ENCODE measurements at places on chromosomes 6 and 20.

DNA sequence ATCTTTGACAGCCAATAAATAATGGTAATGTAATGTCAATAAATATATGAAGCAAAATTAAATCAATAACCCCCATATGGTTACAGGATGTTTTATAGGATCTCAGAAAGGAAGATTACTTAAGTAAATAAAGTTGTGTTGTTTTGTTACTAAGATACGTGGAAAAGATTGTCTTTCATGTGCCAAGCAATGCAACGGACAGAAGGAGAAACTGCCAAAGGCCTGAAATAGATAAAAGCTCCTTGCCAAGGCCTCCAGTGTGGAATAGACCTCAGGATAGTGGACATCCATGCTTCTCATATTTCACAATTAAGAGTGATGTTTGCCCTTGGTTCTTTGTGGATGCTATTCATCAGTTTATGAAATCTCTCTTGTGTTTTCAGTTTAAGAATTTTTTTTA, 16.4 kb upstream of the FNDC1 start:
- no peak for DNase-seq

GRCh38 chr6:159217595-159218275, 48.5 kb downstream of the FNDC1 start:
- no peak for DNase-seq

GRCh38 chr6:135088818-135089809, 34.5 kb upstream of the HBS1L start:
- DNase-seq, result no peak

- DNase-seq, result no peak
Measured at GRCh38 chr20:20020908-20021307, 3.7 kb downstream of the NAA20 start.

- DNase-seq, result no peak
Measured at GRCh38 chr20:64040231-64041039, 4.5 kb downstream of the C20orf204 start.

GRCh38 chr6:88808381-88808780, 155.0 kb downstream of the RNGTT start:
- DNase-seq, result no peak

GRCh38 chr6:65631711-65632110, 75.3 kb downstream of the EYS start:
- no peak for DNase-seq

DNA sequence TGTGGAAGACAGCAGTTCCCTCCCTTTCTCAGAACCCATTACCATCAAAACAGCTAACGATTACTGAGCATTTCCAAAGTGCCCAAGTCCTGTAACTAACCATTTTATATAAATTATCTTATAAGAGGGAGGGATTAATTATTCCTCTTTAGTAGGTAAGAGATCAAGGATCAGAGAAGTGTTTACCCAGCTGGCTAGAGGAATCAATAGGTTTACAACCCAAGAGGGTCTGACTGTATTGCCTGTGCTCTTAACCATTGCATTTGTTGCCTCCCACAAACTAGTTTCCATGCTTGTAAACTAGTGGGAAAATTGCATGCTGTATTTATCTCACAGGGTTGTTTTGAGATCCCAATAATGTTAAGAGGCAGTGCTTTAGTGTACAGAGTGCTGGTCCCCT, 3.7 kb upstream of the DBNDD2 start:
- no peak for DNase-seq

DNA sequence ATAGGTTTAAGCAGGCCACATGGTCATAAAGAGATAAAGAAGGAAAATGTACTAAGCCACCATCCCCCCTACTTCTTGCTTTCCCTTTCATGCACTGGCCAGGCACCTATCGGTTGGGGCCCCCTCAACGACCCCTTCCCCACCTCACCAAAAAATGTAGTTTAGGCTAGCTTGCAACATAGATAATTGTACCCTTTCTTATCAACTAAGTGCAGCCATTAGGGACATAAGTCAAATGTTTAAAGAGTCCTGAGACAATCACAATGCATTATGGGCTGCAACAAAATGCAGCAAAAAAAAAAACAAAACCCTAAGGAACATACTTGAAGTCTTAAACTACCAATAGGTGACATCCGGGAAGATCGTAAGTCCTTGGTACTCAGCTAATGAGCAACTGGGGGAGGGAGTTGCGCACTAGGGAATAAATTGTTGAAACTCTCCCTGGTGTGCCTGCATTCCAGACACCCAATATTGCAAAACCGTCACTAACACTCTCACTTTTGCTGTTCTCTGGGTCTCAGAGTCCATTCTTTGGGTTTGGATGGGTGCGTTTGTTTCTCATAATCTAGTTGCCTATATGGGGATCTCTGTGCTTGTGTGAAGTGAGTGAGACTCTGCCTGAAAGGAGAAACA, 12.4 kb upstream of the HLA-G start:
- no peak for DNase-seq

DNA sequence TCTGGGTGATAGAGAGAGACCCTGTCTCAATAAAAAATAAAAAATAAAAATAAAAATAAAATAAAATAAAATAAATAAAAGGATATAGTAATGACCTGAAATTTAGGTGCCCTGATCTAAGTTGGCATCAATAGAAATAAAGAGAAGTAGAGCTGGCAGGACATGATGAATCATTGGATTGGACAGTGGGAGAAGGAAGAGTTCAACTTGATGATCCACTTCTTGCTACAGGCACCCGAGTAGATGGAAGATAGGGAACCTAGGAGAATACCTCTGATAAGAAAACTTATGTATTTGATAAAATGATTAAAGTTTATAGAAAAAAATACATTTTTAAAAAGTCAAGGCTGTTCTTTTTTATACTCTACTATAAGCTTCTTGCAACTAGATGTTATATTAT, 79.0 kb downstream of the ADTRP start:
- DNase-seq, result no peak

DNA sequence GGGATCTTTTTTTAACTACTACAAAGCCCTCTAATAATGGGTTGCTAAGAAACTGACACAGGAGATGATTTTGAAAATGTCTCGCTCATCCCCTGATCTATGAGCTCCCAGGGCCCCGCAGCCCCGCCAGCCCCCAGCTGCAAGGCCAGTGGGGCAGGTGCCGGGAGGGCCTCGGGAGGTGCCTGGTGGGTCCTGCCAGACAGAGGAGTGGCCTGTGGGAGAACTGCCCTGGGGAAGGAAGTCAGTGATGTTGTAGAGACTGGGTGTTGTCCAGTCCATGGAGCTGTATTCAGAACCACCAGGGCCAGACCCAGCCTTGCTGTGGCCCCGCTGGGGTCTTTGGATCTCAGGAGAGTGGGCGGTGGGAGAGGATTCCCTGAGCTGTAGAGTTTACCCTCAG, 258.7 kb downstream of the TAF4 start:
- DNase-seq, result no peak

GRCh38 chr6:87575423-87575822, 14.4 kb downstream of the RARS2 start:
- no peak for DNase-seq

DNA sequence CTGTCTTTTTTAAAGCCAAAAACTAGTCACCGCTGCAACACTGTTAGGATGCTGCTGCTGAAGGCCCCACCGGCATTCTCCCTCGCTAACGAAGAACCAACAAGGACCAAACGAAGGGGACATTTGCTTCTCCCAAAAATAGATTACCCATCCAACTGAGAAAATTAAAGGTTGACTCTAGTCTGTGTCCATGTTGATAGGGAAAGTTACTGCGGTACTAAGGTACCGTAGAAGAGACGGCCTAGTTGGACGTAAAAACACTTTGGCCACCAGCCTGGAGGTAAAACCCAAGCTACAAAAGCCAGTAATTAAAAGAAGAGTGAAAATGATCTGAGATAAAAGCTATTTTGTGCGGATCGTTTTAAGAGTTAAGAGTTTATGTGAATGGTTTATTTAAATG, 11.8 kb upstream of the FOXF2 start:
- DNase-seq, result no peak

GRCh38 chr6:14397518-14397901, 279.9 kb downstream of the CD83 start:
- no peak for DNase-seq

GRCh38 chr6:147787417-147787816, 278.9 kb downstream of the SAMD5 start:
- no peak for DNase-seq

- DNase-seq, result peak; percentile 78
Measured at GRCh38 chr6:90274451-90275030, 22.1 kb downstream of the BACH2 start.

- no peak for DNase-seq
Measured at GRCh38 chr6:100353276-100354015, 111.3 kb downstream of the SIM1 start.

DNA sequence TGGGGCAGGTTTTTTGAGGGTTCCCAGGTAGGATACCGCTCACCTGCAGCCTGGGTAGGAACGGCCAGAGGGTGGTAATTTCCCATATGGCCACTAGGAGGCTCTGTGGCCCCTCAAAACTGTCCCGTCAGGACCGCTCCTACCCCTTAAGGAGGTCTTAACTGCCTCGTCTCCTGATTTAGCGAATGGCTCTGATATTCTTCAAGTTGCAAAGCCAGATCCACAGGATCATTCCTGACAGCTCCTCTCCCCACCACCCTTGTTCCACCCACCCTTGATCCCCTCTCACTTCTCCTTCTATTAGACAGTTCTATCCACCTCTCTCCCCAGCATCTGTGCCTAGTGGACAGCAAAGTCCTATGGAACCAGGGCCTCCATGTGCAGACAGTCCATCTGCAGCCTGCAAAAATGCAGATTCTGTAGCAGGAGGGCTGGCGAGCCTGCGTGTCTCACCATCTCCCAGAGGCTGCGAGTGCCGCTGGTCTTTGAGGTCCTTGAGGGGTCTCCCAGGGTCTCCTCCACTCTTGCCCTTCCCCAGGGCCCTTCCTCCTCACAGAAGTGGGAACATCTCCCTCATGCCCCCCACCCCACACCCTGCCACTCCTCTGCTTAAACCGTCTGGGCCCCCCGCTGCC, 34.3 kb upstream of the ZBP1 start:
- peak; percentile 20 for DNase-seq

GRCh38 chr6:113414511-113414910, 442.6 kb upstream of the MARCKS start:
- no peak for DNase-seq

DNA sequence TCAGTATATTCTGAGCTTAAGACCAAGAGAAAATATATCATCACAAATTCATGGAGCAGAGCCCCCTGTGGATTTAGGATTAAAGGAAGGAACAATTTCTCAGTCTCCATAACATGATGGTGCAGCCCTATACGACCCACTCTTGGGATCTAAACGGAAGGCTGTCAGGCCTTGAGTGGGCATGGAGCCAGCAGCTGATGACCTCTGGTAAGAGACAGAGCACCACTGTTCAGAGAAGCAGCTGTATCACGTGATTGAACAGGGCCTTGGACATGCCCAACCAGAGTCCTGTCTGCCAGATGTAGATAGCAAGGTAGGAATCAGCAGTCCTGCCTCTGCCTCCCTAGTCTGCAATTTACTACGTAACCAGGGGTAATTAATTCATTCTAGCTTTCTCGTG, 259.4 kb upstream of the POU3F2 start:
- no peak for DNase-seq

DNA sequence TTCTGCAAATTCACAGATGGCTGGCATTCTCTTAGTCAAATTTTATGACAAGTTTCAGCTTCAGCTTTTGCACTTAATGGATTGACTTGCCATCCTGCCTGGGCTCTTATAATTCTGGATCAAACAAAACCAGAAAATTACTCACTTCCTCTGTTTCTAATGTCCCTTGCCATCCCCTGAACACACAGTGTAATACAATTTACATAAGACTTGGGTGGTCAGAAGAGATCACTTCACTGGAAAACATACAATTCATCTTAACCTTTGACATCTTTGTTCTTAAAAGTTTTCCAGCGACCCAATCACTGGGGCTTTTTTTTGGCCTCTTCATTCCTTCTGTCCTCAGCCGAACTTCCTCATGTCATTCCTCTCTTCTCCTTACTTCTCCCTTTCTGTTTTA, 199.0 kb downstream of the ARHGAP18 start:
- no peak for DNase-seq

DNA sequence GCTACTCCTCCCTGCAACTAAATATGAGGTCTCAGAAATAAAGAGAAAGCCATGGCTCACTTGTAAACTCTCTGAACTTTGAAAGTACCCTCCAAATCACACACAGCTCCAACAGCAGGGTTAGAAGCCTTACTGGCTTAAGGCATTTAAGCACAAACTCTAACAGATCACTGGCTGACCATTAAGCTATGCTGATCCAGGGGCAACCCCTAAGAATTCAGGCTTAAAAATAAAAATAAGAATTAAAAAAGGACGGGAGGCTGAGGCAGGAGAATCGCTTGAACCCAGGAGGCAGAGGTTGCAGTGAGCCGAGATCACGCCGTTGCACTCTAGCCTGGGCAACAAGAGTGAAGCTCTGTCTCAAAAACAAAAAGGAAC, 21.8 kb downstream of the HLA-E start:
- DNase-seq, result no peak

DNA sequence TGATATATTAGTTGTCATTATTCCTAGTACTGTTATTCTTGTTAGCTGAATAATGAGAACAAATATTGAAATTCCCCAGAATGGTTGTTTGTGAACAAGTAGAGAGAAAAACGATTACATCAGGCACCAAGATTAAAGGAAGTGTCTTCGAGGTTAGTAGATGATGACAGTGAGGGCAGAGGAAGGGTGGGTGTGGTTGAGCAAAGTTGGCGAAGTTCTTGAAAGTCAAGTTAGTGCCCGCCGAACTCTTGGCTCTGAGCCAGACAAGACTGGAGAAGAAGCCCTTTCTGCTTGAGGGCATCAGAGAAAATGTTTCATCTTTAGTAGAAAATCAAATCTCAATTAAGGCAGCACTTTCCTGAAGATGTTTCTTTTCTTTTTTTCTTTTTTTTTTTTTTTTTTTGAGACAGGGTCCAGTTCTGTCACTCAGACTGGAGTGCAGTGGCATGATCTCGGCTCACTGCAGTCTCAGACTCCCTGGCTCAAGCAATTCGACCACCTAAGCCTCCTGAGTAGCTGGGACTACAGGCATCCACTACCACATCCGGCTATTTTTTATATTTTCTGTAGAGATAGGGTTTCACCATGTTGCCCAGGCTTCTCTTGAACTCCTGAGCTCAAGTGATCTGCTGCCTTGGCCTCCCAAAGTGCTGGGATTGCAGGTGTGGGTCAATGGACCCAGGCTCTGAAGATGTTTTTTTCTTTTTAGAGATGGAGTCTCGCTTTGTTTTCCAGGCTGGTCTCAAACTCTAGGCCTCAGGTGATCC, 77.1 kb downstream of the SGK1 start:
- DNase-seq, result peak; percentile 66

DNA sequence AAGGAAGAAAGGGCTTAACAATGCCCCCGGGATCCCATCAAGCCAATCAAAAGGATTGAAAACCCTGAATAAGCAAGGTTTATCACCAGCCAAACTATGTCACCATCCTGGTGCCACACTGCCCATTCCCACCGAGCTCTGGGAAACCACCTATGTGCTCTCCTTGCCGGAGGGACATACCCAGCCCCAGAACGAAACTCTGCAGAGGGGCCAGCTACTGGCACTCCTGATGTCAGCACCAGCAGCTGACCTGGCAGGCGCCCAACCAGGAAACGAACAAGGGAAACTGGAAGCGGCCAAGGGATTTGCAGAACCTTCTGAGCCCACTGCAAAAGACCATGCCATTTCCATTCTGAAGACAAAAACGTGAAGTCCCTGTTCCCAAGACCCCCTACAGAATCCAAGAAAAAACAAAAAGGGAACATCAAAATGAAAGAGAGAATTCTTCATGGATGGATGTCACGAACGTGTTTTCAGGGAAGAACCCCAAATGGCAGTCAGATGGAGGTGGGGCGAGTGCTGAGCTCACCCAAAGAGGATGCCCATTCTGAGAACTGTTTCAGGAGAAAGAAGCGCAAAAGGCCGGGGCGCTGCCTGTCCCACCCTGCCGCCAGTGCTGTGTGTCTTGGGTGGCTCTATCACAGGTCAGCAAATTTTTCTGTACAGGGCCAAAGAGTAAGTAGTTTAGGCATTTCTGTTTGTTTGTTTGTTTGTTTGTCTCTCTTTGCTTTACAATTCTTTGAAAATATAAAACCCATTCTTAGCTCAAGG, 305.2 kb downstream of the ESR1 start:
- no peak for DNase-seq

All from stimulated activated CD8-positive, alpha-beta memory T cell treated with anti-CD3 and anti-CD28 coated beads, Interleukin-15, amount 100 ng/mL, for 1 hour (primary cell).